ENCODE measurements at places on chromosomes 7 and 10.

DNA sequence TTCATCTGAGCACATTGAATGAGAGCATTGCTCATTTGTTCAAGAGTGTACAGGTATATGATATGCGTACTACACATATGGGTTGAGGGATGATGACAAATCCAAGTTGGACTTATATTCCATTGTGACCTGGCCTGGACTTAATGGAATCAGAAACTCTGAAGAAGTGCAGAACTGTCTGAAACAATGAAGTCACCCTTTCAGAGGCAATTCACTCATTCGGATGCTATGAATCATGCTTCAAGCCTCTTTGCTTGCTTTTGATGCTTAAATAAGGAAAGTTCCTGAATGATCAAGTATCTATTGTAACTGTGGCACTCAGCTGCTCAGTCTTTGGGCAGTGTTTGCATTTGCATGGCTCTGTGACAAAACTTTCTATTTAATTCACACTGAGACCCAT is 93.4 kb downstream of the ZNF365 start:
- DNase-seq = no peak

DNA sequence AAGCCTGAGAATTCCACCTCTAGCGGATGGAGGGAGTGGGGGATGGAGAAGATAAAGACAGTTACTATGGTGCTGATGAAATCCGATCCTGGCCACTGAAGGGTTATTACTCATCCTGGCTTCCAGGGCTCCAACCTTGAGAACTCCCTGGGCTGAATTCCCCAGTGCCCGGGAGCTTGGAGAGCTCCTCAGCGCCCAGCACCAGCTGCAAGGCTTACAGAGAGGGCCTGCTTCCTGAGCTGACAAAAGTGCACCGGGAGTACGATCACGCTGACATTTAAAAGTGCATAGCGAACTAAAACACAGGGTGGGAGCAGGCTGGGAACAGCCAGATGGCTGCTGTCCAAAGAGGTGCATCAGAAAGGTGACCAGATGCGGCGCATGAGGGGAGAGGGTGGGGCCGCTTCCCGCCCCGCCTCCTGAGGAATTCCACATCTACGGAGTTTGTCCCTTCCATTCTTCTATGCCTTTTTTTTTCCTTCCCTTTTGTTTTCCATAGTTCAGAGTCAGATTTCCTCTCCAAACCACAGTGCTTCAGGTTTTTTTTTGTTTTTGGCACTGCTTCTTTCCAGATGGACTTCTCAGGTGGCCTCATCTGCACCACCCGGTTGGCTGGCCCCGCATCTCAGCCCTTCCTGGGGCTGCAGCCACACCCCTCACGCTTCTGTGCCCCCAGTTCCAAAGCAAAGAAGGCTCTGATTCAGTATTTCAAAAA is 62.4 kb upstream of the MKRN1 start:
- no peak for DNase-seq

- no peak for DNase-seq
These were observed 70.3 kb downstream of the LANCL2 start for GRCh38 chr7:55435466-55435865.

GRCh38 chr10:68471063-68471585 is 649 bp downstream of the DNA2 start:
- no peak for DNase-seq

GRCh38 chr7:102981451-102981850 is 68.7 kb downstream of the LRRC17 start:
- no peak for DNase-seq

DNA sequence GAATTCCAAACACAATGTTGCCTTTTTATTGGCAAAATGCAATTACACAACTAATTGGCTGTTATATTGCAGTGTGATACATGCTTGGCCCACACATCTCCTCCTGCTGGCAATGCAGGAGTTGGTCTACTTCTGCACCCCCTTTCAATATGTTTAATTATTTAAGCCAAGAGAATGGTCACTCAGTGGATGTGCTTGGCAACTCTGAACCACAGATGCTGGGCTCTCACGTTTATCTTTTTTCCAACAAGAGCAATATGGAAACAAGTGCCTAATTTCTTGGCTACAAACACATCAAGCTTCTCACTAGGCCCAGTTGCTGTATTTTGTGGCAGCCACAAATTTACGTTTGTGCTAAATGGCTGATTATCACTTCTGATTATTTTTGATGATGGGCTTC is 1149.2 kb upstream of the CELF2 start:
- no peak for DNase-seq

DNA sequence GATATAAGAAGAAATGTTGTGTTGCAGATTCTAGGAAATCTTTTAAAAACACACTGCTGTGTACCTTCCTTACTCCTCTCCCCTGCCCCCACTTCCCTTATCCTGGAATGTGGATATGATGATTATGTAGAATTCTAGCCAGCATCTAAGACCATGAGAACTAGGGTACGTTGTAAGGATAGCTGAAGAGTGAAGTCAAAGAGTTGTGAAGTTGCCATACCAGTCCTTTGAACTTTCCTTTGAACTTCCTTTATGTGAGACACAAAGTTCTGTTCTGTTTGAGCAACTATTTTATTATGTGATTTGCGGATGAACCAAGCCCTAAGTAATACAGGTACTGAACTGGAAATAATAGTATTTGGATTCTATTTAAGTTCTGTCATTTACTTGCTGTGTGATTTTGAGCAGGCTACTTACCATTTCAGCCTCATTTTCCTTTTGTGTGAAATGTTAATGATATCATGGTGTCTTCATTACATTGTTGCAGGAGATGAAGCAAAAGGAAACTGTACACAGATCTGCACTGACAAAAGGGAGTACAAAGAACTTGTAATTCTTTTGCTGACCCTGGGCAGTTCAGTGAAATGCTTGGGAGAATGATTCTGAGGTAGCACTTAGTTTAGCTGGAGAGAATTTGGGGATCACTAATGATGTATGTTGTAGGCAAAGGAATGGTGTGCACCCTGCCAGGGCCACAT is 31.4 kb downstream of the RPA3 start:
- no peak for DNase-seq

- no peak for DNase-seq
These were observed 8.0 kb upstream of the SP8 start for GRCh38 chr7:20794676-20795075.

DNA sequence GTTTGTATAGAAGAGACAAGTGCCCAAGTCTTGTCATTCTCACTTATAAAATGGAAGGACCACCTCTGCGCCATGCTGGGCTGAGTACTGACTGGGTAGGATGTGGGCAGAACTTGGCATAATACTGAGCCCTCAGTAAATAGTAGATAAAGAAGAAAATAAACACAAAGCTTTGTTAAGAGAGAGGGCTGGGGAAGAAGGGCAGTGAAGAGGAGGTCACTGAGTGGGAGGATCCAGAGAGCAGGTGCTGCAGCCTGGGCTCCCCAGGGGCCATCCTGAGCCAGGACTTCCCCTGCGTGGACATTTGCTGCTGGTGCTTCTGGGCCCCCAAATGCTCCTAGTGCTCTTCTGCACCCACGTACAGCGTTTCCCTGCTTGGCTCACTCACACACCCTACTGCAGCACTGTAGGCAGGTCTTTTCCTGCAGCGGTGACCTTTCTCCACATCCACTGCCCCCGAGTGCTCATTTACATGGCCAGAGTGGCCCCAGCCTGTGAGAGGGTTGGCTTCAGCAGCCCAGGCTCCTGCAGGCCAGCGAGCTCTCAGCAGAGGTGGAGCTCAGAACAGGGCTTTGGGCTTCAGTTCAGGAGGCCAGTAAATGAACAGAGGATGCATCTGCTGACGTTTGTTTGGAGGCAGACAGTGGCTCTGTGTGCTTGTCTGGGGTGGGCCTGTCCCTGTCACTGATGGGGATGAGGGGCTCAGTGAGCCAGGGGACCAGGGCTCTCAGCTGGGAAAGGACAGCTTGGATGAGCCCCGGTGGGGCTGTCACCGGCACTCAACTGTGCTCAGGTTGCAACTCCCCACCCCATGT is 164.6 kb downstream of the ADARB2 start:
- DNase-seq = no peak

DNA sequence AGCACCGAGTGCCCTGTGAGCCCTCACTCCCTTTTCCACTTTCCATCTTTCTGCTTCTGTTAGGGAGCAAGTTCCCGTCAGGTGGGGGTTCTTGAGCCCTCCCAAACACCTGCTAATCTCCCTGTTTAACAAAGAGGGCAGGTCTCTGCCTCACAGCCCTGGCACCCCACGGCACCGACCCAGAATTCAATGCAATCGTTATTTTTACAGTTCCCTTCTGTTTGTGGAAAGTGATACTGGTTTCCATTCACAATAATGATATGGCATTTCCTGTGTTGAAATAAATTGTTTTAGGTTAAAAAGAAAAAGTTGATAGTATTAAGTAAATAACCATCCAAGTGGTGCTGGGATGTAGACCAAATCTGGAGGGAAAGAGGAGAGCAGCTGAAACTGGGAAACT is 38.8 kb upstream of the SLC29A3 start:
- no peak for DNase-seq

DNA sequence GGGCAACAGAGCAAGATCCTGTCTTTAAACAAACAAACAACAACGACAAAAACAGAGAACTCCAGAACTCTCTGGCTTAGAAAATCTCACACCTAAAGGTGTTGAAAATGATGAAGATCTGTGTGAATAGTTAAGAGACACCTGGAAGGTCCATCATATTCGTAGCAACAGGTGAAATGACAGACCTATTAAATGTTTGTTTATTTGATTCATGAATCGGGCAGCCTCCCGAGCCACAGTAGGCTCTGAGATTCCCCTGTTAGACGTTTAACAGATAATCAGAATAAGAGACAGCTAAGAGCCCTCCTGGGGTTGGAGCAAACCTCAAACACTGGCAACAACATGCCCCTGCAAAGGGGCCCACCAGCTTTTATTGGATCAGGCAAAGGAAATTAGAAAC is 103.7 kb downstream of the LCOR start:
- DNase-seq = no peak

GRCh38 chr7:65966146-65966545 is 15.9 kb downstream of the GUSB start:
- DNase-seq = no peak

- no peak for DNase-seq
These were observed 5.4 kb downstream of the CACNB2 start for GRCh38 chr10:18145652-18146051.

GRCh38 chr7:207418-208129 is 15.2 kb downstream of the FAM20C start:
- no peak for DNase-seq

DNA sequence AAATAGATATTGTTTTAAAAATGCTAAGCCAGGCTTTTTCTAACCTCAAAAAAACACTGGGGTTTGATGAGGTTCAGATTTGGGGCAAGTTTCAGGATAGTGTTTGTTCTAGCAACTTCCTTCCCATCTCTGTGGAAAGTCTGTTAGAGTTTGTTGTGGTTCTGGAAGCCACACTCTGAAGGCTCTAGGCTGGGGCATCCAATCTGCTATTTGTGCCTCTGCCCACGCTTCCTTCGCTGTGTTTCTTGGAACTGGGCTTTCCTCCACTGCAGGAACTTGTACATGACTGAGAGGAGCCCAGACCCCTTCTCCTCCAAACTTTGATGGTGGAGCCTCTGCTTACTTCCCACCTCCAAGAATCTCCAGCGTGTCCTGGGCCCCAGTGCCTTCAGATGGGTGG is 108.5 kb upstream of the SLC25A13 start:
- DNase-seq = no peak

DNA sequence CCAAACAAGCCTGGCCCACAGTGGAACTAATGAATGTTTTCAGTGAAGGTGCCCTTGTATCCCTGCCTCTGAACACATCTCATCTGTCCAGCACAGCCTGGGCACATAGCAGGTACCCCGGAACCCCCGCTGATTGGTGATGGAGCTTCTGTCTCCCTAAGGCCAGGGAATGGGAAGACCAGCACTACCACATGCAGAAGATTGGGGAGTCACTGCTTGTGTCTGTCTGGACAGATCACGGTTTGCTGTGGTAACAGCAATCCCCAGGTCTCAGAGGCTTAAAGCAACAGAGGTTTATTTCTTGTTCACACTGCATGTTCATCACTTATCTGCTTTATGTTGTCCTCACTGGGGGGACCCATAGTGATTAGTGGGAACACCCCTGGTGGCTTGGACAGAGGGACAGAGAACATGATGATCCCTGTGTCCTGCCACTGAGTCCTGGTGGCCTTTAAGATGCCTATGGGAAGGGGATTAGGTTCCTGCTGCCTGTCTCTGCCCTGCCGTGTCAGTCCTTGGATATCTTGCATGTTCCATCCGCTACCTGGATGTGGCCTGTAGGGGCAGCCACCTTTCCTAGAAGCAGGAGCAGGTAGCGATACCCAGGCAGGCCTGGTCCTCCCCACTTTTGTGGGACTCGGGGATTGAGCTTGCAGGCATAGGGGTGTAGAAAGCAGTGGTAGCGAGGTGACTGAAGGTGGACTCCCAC is 3.6 kb downstream of the TSPAN14 start:
- DNase-seq = no peak

GRCh38 chr7:3087243-3087755 is 43.6 kb upstream of the CARD11 start:
- no peak for DNase-seq

DNA sequence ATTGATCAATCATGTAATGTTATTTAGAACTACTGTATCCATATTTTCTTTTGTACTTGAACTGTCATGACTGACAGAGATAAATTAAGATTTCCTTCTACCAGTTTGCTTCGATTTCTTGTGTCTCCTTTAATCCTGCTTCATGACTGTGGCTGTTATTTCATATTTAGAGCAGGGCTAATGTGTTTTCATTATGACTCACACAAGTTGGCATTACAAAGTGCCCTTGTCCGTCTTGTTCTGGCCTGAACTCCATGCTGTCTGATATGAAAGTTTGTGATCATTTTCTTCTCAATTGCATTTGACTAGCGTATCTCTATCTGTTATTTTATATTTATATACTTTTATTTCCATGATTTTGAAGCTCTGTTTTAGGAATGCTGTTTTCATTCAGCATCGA is 344.1 kb upstream of the PRKCQ start:
- no peak for DNase-seq

DNA sequence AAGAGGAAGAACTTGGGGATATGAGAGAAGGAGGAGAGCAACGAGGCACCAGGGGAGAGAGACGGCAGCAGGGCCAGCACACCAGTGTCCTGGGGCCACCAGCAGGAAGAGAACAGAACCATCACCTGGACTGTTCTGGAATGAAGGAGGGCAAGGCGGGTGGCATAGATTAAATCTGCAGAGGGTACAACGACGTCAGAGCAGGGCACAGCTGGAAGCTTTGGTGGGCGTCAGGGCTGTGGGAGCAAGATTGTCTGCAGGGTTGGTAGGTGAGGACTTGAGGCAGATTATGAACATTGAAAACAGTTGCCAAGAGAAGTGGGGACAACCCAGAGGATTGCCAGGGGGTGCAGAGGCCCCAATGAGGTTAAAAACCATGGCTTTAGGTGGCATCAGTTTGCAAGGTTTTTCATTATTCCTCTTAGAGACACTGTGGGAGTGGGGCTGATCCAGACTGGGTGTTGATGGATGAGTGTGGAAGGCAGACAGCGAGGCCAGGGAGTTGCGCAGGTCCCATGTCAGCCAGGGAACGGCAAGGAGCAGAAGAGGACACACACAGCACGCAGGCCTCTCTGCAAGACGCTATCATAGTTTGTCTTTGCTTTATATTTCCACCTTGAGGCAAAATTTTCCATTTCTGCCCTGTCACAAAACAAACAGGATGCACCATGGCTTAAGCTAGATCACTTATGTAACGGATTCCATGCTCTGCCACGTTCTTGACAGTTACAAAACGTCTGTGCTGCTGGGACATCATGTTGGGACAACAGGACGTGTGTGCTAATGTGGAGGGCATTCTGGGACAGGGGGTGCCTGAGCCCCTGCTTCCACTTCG is 52.5 kb upstream of the LEP start:
- DNase-seq = peak; percentile 18

All from activated CD8-positive, alpha-beta memory T cell treated with anti-CD3 and anti-CD28 coated beads, Interleukin-2, amount 50 U/mL, for 48 hours (primary cell).